ENCODE measurements at places on chromosomes 6 and 20. TPM values are rescaled to one million over a fixed set of nuclear protein-coding genes. Genes with fewer than 3 reads are reported as not detected.

Gene ZBTB46
- total RNA-seq: 4.6 TPM

Gene TMC2
- not detected for total RNA-seq

Gene ANGPT4
- total RNA-seq: not detected

Gene CFB
- total RNA-seq: 1.1 TPM

Gene HLA-DRB5
- total RNA-seq: not detected

Gene PGC
- 0.81 TPM for total RNA-seq

Gene OPRM1
- total RNA-seq: not detected

Gene CCR6
- total RNA-seq: not detected

Gene EPB41L1
- total RNA-seq: 2.6 TPM

Gene TSBP1
- total RNA-seq: not detected

Gene PDE7B
- total RNA-seq: not detected

Gene VSX1
- not detected for total RNA-seq
